ENCODE measurements at places on chromosomes 11 and 22. TPM values are rescaled to one million over a fixed set of nuclear protein-coding genes. Genes with fewer than 3 reads are reported as not detected.

Gene ZFTA
- total RNA-seq, result 34.9 TPM

Gene TRPC6
- total RNA-seq, result 0.82 TPM

Gene PRDM10
- 17.7 TPM for total RNA-seq

Gene CRELD2
- total RNA-seq, result 95.9 TPM

Gene MMP12
- not detected for total RNA-seq

Measured in pericardium fibroblast (primary cell).